ENCODE measurements at places on chromosomes 5 and 9. TPM values are rescaled to one million over a fixed set of nuclear protein-coding genes. Genes with fewer than 3 reads are reported as not detected.

Gene STPG3
- 1.7 TPM for polyA plus RNA-seq

Gene SLC45A2
- polyA plus RNA-seq: 0.71 TPM

DNA sequence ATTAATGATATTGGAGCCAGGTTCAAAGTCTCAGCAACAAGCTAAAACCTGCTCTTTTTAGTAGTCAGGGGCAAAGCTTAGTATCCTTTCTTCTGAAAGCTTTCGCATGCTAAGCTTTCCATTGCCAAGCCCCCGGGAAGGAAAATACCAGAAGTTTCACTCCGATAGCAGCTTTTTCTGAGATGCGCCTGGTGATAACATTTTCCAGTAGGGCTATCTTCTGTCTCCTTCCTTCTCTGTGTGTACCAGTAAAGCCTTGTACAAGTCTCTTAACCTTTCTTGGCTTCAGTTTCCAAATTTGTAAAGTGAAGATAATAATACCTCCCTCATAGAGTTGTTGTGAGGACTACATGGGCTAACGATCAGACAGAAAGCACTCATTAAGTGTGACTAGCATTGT, 36.7 kb downstream of the DOCK8 start:
- DNase-seq: no peak

DNA sequence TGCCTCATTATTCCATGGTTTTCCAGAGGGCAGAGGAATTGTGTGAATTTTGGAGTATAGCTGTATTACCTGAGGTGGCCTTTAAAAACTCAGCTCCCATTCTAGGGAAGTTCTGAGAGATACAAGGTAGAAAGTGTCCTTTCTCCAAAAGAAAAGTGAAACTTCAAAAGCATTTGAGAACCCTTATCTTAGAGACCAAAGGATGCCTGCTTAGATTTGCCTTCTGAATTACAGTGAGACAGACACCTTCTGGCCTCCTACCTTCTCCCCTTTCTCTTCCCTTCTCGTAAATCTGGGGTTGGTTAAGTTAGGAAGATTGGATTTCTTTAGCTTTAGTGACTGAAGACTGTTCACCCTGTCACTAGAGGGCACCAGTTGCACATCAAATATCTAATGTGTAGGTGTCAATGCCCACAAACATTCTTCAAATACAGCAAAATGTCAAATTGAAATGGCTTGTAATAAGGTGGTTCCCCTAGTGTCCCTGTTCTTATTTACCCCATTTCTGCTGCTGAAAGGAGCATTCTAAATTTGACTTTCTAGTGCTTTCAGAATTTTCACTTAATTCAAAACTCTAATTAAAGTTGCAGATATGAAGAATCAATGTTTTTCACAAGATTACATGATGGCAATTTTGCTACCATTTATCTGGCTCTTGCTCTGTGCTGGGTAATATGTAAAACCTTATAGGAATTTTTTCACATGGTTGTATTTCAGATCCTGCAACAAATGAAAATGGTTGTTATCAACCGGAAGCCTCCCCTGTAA, 46.7 kb downstream of the PRRC1 start:
- DNase-seq: peak; percentile 63

- no peak for DNase-seq
Measured at GRCh38 chr5:23450187-23450586, 57.2 kb upstream of the PRDM9 start.

DNA sequence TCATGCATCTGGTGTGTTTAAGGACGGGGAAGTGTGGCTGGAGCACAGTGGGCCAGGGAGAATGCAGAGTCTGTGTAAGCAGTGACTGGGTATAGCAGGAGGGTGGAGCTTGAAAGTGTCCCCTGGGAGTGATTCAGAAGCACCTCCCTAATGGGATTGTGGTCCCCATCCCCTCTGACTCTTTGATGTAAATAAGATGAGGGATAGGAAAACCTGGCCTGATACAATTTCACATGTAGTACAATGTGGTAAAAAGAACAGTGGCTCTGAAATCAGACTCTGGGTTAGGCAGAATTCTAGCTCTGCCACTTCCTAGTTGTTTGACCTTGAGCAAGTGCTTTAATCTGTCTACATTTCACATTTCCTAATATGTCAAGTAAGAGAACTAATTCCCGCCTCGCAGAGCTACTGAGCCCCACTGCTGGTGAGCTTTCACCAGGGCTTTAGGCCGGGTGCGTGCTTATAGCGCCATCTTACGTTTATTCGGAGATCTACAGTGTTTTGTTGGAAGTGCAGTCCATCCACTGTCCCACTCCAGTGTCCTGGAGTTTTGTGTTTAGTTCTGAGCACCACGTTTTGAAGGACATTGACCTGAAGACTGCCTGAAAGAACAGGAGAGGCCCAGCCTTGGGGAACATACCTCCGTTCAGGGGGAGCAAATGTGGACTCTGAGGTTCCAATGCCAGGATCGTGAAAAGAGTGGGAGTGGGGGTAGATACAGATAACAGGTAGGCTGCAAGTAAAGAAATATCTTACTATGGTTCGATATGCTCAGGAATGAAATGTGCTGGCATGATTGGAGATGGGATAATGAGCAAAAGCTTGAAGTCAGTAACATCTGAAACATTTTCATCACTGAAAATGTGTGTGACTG, 51.2 kb upstream of the TESK1 start:
- no peak for DNase-seq

All from right renal pelvis (tissue), 4 donors.